Spinal cord (tissue), 10 donors: ENCODE measurements at places on chromosomes 13 and 19. TPM values are rescaled to one million over a fixed set of nuclear protein-coding genes. Genes with fewer than 3 reads are reported as not detected.

Gene PDE4C
- 1.7 TPM for polyA plus RNA-seq

Gene SYT5
- 115 TPM for polyA plus RNA-seq

Gene MYO16
- polyA plus RNA-seq: 20.5 TPM

Gene ZNF626
- 17.5 TPM for polyA plus RNA-seq

Gene CABP5
- polyA plus RNA-seq: not detected

Gene F2RL3
- 0.16 TPM for polyA plus RNA-seq

Gene SYNGR4
- polyA plus RNA-seq: 0.35 TPM

Gene ZNF98
- 2.1 TPM for polyA plus RNA-seq

Gene C13orf42
- 0.14 TPM for polyA plus RNA-seq

Gene CD22
- 24.2 TPM for polyA plus RNA-seq

Gene RNF113B
- polyA plus RNA-seq: not detected

Gene CGB5
- polyA plus RNA-seq: not detected

Gene MTUS2
- 12.5 TPM for polyA plus RNA-seq

Gene SNRPA
- polyA plus RNA-seq: 73.2 TPM

Gene CILP2
- polyA plus RNA-seq: 0.98 TPM

Gene C5AR1
- 3.0 TPM for polyA plus RNA-seq

Gene C19orf38
- 2.0 TPM for polyA plus RNA-seq

Gene CUL4A
- polyA plus RNA-seq: 51.2 TPM

Gene LILRA5
- polyA plus RNA-seq: not detected

Gene RFX1
- polyA plus RNA-seq: 14.5 TPM

Gene FXYD1
- polyA plus RNA-seq: 37.9 TPM
